Motor neuron (in vitro differentiated cells): ENCODE measurements at places on chromosomes 2 and 18. TPM values are rescaled to one million over a fixed set of nuclear protein-coding genes. Genes with fewer than 3 reads are reported as not detected.

DNA sequence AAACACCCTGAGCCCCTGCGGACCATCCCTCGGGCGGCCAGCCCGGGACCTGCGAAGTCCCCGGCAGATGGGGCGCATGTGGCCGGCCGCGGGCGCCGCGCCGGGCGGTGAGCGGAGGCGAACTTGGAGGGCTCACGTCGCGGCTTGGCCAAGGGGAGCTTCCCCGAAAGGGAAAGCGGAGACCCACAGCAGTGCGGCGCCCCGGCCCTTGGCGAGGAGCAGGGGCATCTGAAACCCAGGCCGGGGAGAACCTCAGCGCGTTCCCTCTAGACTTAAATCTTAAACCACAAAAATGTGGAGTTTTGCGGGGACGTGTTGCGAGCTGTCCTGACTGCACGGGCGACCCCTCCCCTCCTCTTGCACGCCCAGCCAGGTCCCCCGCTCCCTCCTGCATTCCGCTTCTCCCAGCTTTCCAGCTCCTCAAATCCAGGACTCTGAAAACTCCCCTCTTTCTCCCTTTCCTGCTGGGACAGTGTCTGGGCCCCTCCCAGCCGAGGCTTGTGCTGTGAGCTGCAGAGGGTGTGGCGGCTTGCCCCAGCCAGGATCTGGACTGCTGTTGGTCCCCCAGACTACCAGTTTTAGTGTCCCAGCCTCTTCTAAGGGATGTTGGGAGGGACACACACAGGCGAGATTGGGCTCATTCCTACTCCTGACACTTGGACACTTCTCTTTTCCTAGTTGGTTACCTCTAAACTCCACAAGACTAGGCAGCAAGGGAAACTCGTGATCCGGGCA is 1.3 kb downstream of the FMNL2 start:
- peak; percentile 13 for ATAC-seq

DNA sequence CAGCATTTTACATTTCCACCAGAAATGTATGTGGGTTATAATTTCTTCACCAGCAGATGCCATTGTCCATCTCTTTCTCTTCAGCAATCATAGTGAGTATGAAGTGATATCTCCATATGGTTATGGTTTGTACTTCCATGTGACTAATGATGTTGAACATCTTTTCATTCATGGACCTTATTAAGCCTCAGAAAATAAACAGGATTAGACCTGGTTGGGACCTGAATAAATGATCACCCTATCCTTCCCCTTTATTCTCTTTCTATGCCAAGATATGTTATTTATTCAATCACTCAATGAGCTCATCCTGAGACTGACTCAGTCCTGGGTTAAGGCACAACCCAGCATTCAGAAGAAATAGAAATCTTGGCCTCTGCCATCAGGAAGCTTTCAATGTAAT is 86.6 kb downstream of the ANTXR1 start:
- ATAC-seq = no peak

- no peak for ATAC-seq
These were observed 1074.4 kb upstream of the GYPC start for GRCh38 chr2:125581557-125581956.

DNA sequence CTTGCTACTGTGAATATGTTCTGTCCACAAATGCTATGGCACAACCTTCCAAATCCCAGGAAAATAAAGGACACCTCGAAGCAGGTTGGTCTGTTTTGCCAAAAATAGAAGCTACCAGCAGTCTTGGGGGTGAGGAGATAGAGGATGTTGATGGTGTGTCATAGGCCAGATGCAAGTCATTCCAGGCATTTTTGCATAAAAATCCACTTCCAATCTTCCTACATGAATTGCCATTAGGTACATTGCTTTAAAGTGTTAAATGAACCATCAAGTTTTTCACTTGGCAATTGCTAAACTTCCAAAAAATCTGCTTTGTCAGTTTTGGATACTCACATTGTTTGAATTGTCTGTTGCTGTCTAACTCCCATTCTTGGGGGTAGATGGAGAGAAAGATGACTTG is 295.4 kb downstream of the MYCN start:
- ATAC-seq = no peak

GRCh38 chr2:33130544-33130943 is 183.8 kb downstream of the LTBP1 start:
- no peak for ATAC-seq

- peak; percentile 69 for ATAC-seq
These were observed 160.3 kb upstream of the SIX2 start for GRCh38 chr2:45169339-45170190.

Gene BCL11A
- total RNA-seq = 19.6 and 25.1 TPM in 2 replicates

- ATAC-seq = no peak
These were observed 209.6 kb downstream of the HDAC4 start for GRCh38 chr2:239190921-239191885.

DNA sequence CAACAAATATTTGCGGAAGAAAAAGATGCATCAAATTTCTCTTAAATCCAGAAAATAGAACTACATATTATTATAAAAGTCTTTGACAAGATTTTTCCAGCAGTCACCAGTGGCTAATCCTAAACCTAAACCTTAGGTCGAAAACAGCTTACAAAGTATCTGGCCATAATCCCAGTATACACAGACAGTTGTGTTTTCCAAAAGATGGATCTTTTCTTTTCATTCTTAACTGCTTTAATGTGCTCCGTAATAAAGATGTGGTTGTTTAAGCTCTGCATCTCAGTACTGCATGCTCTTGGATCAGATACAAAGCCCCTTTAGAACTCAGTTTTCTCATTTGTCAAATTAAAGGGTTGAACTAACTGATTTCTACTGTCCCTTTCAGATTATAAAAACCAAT is 247.8 kb downstream of the TXNL1 start:
- ATAC-seq = no peak

Gene AMER3
- total RNA-seq = 0.10 and 0.11 TPM in 2 replicates

DNA sequence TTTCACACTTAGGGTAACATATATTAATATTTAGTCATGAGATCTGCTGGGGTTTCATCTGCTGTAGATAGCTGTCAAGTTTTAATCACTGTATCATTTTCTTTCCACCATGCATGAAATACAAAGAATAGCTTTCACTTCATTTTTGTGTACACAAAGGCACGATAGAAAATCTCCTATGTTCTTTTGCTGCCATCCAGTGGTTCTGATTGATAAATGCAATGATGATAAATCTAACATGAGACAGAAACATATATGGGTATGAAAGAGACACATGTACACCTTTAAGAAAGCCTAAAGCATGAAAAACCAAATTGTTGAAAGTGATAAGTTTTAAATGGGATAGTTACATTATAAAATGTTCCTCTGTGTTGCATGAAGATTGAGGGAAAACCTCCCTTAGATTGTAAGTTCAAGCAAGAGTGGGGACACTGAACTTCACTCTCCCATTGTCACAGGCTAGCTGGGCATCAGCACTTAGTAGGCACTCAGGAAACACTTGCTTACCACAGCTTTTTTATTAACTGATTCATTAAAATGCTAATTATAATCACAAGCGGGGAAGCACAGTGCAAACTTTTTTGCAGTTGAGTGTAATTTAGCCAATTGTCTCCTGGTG is 31.2 kb downstream of the C1D start:
- ATAC-seq = peak; percentile 55

GRCh38 chr2:44715671-44716081 is 225.8 kb upstream of the SIX3 start:
- ATAC-seq = no peak

Gene CDH7
- 23.5 and 23.7 TPM in 2 replicates for total RNA-seq

Gene COLEC11
- 0.14 and 0.16 TPM in 2 replicates for total RNA-seq

- ATAC-seq = no peak
These were observed 88.3 kb upstream of the SNTG2 start for GRCh38 chr2:862355-862687.

Gene MPP4
- total RNA-seq = 0.21 and 0.34 TPM in 2 replicates

Gene SEMA4F
- total RNA-seq = 0.31 and 0.48 TPM in 2 replicates

Gene DPYSL5
- total RNA-seq = 94.0 and 97.6 TPM in 2 replicates

DNA sequence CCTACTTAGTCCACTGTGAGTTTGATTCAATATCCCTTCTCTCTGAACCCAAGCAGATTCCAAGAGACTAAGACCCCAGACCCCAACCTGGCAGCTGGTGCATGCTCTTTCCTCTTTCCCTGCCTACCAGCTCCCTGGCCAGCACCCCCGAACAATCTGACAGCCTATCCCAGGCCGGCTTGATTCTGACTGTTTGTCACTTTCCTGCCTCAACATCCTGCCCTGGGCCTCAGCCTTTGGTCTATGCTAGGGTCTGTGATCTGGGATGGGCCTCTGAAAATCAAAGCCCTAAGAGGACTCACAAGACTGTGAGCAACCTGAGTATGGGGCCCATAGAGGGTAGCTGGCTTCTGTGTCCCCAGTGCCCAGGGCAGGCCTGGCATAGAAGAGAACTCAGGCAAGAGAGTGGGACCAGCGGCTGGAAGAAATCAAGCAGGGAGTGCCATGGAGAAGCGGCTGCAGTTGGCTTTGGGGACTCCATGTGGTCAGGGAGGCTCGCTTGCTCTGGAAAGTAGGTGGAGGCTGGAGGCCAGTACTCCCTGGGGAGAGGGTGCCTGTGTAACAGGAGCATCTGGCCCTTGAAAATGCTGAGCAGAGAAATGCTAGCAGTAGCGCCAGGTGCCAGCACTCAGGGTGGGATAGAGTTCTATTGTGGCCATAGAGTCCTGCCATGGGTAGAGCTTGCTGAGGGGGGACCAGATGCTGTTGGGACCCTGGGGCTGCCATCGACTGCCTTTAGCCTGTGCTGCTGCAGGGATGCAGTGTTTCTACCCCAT is 343.9 kb downstream of the DYSF start:
- ATAC-seq = no peak

DNA sequence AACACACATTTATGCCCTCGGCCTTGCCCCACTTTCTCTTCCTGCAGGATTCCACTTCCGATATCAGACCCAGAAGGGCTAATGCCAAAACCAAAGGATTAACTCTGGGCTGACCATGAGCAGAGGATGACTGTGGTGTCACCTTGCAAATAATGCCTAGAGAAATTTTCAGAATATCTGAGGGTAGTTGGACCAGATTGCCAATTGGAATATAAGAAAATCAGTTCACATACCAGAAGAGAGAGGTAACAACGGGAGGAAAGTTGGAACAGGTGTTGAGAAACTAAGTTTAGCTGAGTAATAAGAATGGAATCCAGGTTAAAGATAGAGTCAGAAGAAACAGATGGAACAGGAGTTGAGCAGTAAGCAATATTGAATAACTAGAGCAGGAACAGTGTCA is 232.7 kb upstream of the UBE2E3 start:
- ATAC-seq = no peak

DNA sequence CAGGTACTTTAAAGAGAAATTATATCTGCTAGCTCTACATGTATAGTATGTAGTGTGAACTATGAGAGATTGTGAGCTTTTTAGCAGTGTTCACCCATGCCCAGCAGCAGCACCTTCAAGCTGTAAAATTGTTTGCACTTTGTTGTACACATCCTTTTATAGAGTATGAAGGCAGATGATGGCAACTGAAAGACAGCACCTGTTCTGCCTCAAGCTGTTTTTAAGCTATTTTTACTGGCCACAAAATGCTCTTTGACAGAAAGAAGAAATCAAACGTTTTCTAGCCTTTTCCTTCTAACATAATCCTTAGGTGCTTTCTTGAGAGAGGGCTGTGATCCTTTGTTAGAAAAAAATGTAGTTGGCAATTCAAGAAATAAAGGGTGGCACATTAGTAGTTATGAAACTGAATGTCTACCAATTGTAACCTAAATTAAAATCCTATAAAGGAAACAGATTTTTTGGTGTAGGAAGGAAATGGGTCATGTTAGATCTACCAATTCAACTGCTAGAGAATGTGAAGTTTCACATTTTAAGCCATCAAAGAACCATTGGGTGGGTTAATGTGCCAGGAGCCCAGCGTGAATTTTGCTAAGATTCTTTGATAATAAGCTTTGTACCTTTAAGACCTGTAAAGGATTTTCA is 59.5 kb downstream of the R3HDM1 start:
- ATAC-seq = no peak

DNA sequence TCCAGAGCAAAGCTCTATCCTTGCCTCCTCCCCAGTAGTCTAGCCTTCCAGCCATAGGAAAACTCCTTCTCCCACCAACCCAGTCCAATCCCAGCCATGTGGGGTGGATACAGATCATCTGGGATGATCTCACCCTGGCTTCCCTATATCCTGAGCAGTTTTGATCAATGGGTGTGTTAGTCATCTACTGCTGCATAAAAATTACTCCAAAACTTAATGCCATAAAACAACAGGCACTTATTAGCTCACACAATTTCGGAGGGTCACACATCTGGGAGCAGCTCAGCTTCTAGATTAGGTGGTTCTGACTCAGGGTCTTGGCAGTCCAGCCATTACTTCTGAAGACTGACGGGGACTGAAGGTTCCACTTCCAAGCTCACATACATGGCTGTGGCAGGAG is 190.4 kb downstream of the SPP2 start:
- ATAC-seq = peak; percentile 75

GRCh38 chr2:147740211-147740927 is 104.5 kb upstream of the ACVR2A start:
- no peak for ATAC-seq

DNA sequence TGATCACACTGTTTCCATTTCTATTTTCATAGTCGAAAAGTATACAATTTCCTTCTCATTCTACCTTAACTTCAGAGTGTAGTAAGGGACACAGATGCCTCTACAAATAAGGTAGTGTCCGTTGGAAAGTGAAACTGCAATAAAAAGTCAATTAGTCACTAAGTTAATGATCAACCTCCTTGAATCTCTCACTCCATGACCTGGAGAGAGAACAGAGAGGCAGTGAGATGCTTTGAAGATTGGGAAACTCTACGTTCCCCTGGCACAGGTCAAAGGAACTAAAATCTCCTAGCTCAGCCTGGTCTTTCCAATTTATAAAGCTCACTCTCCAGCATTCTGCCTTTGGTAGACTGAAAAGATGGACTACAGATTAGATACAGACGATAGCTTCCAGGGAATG is 153.8 kb upstream of the ACAA2 start:
- no peak for ATAC-seq

Gene AGXT
- total RNA-seq = 0.13 TPM in 1 of 2 replicates, not detected in the other

- ATAC-seq = no peak
These were observed 22.6 kb downstream of the ITGA6 start for GRCh38 chr2:172449911-172450550.

Gene NEU4
- 0.59 TPM in 1 of 2 replicates, not detected in the other for total RNA-seq

DNA sequence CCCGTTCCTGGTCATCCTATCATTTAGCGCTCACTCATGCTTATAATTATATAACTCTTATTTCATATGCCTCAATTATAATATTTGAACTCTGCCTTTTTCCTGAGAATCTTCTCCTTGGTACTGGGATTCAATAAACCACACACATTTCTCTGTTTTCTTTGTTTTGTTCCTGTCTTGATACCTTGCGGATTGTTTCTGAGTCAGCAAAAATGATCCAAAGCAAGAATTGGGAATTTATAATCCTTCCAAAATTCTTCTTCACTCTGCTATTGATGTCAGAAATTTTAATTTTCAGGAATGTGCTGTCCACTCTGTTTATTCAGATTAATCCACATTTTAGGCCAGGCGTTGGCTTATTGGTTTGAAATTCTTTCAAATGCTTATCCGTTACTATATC is 886.0 kb downstream of the SUCLG1 start:
- ATAC-seq = no peak

- ATAC-seq = no peak
These were observed 59.0 kb downstream of the MOGAT1 start for GRCh38 chr2:222730366-222730999.

GRCh38 chr2:217658806-217659205 is 344.0 kb downstream of the TNS1 start:
- no peak for ATAC-seq

Gene IL36G
- total RNA-seq = 0.31 TPM in 1 of 2 replicates, not detected in the other

Gene SNED1
- total RNA-seq = 3.3 and 7.2 TPM in 2 replicates

GRCh38 chr2:7378591-7378990 is 461.4 kb downstream of the RNF144A start:
- ATAC-seq = no peak

GRCh38 chr18:57900906-57901435 is 97.9 kb upstream of the ATP8B1 start:
- ATAC-seq = no peak

Gene C2orf15
- 4.1 and 4.7 TPM in 2 replicates for total RNA-seq
